ENCODE measurements at places on chromosomes 6 and 20.

DNA sequence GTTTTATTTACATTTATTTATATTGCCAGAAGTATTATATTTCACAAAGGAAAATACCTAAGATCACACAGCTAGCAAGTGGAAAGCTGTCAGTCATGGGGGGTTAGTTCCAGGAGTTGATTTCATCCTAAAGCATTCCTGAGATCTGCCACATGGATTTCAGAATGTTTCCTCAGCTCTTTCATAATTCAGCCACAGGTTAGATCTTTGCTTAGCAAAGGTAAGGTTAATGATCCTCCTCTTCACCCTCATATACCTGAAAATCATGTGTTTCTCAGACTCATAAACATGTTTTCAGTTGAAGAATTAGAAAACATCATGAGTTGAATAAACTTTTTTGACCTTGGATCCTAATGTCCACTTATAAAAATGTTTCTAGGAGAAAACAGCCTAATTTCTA lies 215.4 kb downstream of the ARHGAP18 start:
- DNase-seq = no peak

GRCh38 chr6:107152638-107153430 lies 37.5 kb upstream of the BEND3 start:
- no peak for DNase-seq

GRCh38 chr6:130946076-130946475 lies 117.0 kb downstream of the EPB41L2 start:
- DNase-seq = no peak

DNA sequence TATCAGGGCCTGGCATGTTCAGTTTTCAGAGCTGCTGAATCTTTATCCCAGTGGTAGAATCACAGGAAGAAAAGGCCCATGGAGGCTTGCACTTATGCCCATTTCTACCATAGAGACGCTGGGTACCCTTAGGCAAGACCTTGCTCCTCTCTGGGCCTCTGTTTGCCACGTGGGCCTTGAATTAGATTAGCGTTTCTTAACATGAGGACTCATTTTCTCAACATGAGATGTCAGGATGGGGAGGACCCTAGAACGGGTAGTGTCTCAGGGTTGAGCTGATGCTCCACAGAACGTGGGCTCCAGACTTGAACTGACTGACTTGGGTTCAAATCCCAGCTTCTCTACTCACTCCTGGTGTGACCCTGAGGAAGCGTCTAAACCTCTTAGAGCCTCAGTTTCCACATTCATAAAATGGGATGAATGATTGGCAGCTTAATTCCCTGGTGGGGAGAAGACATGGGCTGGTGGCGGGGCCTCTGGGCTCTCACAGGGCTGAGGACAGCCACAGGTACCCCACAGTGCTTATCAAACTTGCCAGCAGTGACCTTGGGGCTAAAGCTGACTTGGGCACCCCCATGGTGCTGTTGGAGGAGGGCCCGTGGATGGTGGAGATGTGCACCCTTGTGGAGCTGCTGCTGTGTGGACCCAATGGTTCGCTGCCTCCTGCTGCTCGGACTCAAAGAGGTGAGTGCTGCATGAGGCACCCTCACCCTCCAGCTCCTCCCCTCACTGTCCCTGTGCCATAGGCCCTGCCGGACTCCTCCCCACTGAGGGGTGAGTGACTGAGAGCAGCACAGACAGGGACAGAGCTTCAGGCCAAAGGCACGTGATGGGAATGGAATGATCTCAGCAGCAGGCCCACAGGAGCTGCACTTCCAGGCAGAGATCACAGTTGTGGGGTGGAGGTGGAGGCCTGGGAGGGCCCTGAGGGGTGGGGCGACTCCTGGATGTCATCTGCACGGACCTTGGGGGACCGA lies 28.2 kb downstream of the SUN5 start:
- no peak for DNase-seq

DNA sequence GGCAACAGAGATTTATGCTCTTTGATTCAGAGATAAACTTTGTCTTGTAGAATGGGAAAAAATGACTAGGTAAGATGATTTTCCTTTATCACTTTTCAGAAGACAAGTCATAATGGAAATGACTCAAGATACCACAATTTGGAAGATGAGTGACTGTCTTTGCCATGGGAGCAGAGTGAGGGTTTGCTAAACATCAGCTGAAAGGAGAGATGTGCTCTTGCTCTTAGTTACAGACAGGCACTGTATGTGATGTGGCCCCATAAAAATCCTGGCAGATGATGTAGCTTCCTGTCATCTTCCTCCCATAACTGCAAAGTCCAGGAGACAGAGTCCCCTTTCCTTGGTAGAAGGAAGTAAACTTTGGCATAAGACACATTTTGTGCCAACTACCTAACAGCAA lies 47.6 kb downstream of the BACH2 start:
- DNase-seq = peak; percentile 58

DNA sequence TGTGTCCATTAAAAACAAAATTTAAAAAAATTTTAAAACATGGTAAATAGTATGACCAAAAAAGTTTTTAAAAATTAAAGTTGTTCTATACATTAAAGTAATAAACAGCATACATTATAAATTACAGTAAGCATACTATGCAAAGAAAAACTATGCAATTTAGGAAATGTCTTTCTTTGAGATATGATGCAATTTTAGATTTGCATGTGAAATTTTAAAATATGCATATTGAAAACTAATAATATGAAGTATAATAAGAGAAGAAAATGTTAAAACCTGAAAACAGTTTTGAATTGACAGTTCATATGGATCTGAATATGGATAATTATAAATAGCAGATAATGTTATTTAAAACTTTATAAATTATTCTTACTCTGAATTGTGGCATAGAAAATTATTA lies 43.1 kb downstream of the ASCC3 start:
- no peak for DNase-seq

DNA sequence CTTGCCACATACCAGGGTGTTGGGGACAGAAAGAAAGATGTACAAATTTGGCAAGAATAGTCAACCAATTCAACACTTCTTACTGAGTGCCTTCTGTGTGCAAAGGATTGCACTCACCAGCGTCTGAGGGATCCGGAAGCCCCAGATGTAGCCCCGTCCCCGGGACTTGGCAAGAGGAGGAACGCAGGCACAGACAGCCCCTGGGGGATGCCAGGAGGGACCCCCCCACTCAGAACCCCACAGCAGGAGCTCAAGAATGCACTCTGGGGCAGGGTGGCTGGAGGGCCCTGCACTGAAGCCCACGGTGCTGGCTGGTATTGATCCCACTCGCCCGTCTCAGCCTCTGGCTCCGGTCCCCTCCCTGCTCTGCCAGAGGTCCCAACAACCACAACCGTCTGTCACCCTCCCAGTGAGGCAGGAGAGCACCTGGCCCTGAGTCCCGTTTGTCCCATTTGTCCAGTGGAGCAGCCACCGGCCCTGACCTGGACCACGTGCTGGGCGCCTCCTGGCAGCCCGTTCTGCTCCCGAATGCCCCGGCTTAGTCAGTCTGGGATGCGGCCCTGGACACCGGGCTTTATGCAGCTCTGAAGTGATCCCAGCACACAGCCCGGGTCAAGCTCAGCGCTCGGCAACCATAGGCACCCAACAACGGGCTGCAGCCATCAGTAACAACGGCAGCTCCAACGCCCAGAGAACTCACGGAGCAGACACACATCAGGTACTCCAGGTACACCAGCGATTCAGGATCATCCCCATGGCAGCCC lies 128.7 kb downstream of the DLL1 start:
- no peak for DNase-seq

- DNase-seq = no peak
Observed at GRCh38 chr20:32010101-32010500, at the start of gene CCM2L. CCM2L (plus strand) TSS chr20:32010438; CDS start chr20:32010455, 17 bp downstream.

All from stimulated activated CD4-positive, alpha-beta T cell treated with anti-CD3 and anti-CD28 coated beads, Interleukin-1b, Interleukin-23, amount 100 ng/mL, for 48 hours (primary cell).